ENCODE measurements at places on chromosomes 13 and 19.
A peak's percentile ranks its signal among the peaks of the same experiment; 100 is the strongest.

- no peak for DNase-seq
Observed at GRCh38 chr13:44843403-44843802, 145.9 kb downstream of the NUFIP1 start.

GRCh38 chr13:33509642-33510229, 224.2 kb upstream of the STARD13 start:
- no peak for DNase-seq

- DNase-seq: no peak
Observed at GRCh38 chr19:14061081-14061749, 661 bp downstream of the PALM3 start.

DNA sequence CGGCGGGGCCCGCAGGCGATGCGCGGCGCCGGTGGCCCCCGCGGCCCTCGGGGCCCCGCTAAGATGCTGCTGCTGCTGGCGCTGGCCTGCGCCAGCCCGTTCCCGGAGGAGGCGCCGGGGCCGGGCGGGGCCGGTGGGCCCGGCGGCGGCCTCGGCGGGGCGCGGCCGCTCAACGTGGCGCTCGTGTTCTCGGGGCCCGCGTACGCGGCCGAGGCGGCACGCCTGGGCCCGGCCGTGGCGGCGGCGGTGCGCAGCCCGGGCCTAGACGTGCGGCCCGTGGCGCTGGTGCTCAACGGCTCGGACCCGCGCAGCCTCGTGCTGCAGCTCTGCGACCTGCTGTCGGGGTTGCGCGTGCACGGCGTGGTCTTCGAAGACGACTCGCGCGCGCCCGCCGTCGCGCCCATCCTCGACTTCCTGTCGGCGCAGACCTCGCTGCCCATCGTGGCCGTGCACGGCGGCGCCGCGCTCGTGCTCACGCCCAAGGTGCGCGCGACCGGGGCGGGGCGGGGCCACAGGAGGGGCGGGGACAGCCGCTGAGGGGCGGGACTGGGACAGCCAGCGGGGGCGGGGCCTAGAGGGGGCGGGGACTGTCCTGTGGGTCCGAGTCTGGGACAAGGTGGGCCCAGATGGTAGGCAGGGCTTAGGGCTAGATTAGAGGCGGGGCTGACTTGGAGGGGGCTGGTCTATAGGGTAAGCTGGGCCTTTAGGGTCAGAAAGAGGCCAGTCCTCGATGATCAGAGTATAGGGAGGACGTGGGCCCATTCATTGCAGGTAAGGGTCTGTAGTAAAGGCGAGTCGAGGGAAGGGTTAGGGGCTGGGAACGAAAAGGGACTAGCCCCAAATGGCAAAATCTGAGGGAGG, 5.1 kb downstream of the GRIN2D start:
- DNase-seq: peak; percentile 65
